ENCODE measurements at places on chromosomes 3 and 15. TPM values are rescaled to one million over a fixed set of nuclear protein-coding genes. Genes with fewer than 3 reads are reported as not detected.

DNA sequence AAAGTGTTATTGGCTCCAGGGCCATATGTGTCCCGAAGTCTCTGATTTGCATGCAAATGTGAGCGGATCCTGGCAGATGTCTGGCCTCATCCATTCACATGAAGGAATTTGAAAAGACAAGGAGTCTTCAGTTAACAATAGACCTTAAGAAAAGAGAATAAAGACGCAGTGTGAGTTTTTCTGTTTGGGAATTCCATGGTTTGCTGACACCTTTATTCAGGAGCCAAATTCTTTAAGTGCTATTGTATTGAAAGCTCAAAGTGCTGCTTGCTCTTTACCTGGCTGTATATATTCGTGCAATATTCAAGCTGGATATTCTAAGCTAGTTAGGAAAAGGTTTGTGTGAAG, 2.2 kb downstream of the LRRN1 start:
- DNase-seq: no peak

DNA sequence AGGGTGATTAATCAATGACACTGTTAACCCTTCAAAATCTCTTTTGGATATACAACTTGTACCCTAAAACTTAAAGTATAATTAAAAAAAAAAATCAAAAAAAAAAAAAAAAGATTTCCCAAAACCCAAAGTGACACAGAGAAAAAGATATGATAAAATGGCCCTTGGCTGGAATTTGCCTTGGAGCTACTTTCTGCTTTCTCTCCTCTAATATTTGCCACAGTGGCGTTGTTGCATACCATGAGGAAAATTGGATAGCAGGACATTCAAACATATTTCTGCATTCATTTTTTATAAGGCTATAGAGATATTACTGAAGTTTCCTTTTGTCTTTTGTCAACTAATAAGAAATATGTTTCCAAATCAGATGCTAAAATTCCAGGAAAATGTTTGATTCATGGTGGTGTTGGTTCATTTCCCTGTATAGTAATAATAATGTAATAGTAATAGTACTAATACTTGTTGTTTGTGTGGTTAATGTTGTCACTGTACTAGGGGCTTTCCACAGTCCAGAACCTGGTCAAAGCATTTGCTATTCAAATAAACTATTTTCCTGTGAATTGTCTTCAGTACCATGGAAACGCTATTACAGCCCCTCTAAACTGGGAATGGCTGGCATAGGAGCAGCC, 441.3 kb upstream of the THBS1 start:
- DNase-seq: no peak

Gene SHQ1
- total RNA-seq: 24.4 TPM

Gene MDFIC2
- not detected for total RNA-seq

- DNase-seq: no peak
Observed at GRCh38 chr3:78506061-78506460, 1261.7 kb downstream of the ROBO1 start.

Gene UROC1
- not detected for total RNA-seq

GRCh38 chr3:131048030-131048429, 21.4 kb downstream of the NEK11 start:
- DNase-seq: no peak

DNA sequence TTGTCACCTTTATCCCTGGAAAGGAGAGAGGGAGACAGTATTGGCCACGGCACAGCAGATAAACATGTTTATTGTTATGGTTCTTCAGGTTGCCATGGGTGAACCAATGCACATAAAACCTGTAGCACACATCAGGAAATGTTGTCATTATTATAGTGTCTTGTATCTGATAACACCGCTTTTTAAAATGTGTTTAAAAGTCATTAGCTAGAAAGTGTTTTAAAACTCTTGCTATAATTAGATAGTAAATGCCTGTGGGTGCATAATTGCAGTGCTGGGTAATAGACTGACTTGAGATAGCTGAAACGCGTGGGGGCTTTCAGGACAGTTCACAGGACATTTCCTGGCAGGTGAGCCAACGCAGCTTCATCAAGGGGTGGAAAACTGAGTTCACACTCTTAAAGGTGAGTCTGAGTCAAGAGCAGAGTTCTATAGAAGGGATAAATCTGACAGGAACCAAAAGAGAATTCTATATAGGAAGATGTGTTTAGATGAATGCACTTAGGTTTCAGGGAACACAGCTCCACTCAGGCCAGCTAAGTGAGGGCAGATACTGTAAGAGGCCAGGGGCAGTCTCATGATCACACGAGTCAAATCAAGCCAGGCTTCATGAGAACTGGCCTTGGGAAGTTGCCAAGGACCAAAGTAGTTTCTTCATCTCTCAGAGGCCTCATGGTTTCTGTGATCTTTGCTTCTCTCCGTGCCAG, 35.6 kb upstream of the PPP4R2 start:
- no peak for DNase-seq

Gene TUBGCP5
- 15.7 TPM for total RNA-seq

Gene P2RY1
- total RNA-seq: 0.14 TPM

- DNase-seq: no peak
Observed at GRCh38 chr3:127791221-127791913, 30.9 kb downstream of the MGLL start.

Gene NRG4
- not detected for total RNA-seq

Gene TTLL3
- total RNA-seq: 59.0 TPM

DNA sequence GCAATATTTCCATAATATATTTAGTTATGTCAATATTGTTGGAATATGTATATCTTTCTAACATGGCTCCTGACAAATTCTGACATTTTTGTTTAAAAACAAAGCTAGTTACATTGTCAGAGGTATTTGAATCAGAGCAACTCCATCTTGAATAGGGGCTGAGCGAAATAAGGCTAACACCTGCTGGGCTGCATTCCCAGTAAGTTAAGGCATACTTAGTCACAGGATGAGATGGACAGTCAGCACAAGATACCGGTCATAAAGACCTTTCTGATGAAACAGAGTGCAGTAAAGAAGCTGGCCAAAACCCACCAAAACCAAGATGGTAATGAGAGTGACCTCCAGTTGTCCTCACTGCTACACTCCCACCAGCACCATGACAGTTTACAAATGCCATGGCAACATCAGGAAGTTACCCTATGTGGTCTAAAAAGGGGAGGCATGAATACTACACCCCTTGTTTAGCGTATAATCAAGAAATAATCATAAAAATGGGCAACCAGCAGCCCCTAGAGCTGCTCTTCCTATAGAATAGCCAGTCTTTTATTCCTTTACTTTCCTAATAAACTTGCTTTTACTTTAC, 30.4 kb downstream of the RPL22L1 start:
- DNase-seq: no peak

Gene PRTG
- total RNA-seq: not detected

Gene DISP2
- total RNA-seq: 0.08 TPM

DNA sequence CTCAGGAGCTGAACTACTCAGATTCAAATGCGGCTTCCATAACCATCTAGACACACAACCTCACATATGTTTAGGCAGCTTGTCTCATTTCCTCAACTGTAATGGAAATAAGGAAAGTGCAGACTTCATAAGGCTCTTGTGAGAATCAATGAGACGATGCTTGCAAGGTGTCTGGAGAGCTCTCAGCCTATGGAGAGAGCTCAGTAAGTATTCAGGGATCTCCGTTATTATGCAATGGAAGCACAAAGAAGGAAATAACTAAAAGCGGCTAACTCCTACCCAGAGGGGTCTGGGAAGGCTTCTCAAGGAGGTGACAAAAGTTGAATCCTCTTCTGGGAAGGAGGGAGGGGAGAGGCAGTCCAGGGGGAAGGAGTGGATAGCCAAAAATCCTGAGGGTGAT, 50.1 kb upstream of the LIPC start:
- DNase-seq: no peak

Gene CLEC3B
- 0.59 TPM for total RNA-seq

Gene SLC12A8
- total RNA-seq: 1.1 TPM

Gene PIERCE2
- not detected for total RNA-seq

Gene CSTA
- 0.81 TPM for total RNA-seq

GRCh38 chr3:42829083-42829627, 19.9 kb downstream of the ACKR2 start:
- DNase-seq: no peak

Gene SPRED1
- total RNA-seq: 2.6 TPM

Gene AMT
- total RNA-seq: 7.9 TPM

DNA sequence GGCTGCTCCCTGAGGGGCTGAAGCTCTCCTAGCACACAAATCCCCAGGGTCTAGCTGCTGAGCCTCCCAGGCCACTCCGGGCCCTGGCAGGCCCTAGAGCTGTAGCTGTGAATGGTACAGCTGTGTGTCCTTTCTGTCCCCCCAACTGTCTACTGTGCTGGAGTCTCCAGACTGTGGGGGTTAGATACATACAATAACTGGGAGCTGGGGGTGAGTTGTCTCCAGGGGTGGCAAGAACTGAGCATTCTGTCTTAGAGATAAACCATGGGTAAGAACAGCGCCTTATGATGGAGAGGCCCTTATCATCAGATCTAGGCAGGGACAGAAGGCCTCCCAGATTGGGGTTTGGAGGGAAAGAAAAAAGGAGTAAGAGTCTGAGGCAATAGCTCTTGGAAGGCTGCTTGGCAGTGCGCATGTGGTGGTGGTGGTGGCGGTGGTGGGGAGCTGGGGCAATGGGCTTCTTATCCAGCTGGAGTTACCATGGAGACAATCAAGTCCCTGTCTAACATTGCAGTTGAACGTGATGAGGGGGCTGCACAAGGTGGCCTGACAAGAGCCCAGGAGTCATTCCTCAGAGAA, 3.6 kb downstream of the CYB561D2 start:
- DNase-seq: no peak

GRCh38 chr15:60737217-60737616, 258.3 kb upstream of the ICE2 start:
- DNase-seq: no peak

Gene PPM1M
- 66.9 TPM for total RNA-seq

GRCh38 chr15:58865425-58865880, 68.0 kb downstream of the SLTM start:
- no peak for DNase-seq

Gene ABHD5
- total RNA-seq: 6.4 TPM

- DNase-seq: no peak
Observed at GRCh38 chr15:26928051-26928450, 42.9 kb upstream of the GABRG3 start.

Gene IMPG2
- 0.73 TPM for total RNA-seq

Gene GPR62
- not detected for total RNA-seq

Gene MAP1A
- total RNA-seq: 2.0 TPM

Gene U2SURP
- total RNA-seq: 136 TPM

DNA sequence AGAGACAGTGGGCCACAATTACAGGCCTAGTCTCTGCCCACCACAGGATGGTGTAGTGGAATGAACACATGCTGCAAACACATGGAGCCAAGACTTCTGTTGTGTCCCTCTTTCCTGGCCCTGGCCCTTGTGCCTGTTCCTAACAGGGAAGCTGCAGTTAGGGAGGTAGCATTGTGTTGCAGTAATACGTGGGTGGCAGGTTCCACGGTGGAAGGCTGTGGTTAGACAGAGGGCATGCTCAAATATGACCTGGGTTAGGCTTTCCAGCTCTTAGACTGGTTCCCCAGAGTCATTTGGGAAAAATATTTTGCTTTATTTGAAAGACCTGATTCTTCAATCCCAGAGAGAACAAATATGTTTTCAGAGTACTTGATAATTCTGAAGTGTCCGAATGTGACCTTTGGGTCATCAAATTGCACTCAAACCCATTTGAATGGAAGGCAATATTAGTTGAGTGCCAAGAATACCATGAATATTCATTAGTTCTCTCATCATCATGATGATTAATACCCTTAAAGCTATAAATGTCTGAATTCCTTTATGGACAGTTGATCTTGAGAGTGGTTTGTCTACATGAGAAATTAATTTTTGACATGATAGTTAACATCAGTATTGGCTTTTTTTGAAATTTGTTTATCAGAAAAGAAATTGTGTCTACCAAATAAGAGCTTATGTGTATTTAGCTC, 28.5 kb downstream of the PLAAT1 start:
- no peak for DNase-seq

DNA sequence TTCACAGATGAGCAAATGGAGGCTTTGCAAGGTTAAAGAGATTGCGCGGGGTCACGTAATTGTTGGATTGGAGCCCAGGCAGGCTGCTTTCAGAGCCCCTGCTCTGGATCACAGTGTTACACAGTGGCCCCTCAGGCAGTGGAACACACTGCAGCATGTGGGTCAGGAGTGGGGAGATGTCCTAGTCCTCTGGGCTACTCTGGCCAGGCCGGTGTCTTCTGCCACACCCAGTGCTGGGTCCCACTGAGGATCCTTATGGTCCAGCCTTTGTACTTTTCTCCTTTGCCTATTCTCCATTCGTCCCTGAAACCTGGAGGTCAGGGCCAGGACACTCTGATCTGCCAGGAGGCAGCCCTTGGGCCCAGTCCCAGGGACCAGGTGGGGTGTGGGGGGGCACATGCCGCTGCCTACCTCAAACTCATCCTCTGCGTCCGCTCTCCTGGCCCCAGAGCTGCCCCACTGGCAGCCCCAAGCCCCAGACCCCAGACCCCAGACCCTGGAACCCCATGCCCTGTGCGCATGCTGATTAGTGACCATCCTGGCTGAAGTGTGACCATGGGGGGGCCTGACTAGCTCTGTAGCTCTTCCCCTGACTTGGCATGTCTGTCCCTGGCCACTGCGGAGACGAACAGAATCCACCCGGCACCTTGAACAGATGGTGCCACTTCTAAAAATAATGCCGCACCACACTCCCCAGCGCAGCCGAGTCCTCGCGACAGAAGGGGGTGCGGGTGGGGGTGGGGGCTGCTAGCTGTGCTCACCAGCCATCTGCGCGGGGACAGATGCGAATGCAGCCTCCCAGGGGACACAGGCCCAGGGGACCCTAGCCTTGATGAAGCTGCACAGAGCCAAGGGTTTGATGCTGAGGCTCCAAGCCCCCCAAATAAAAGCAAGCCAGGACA, 41.6 kb downstream of the ATP2B2 start:
- no peak for DNase-seq

- no peak for DNase-seq
Observed at GRCh38 chr3:46908294-46908985, 30.9 kb downstream of the PTH1R start.

DNA sequence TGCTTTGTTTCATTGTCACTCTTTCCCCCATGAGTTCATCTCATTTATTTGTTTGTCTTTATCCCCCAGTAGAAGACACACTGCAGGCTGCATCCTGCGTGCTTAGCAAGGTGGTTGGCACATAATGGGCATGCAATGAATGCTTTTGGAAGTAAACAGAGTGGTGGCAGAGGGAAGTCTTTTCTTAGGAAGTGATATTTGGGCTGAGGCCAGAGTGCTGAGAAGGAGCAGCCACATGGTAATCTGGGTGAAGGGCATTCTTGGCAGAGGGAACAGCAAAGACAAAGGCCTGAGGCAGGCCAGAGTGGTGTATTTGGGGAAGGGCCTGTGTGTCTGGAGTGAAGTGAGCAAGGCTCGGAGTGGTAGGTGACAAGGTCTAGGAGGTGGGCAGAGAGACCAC, 17.7 kb upstream of the ADAMTS7 start:
- no peak for DNase-seq

Data from naive thymus-derived CD4-positive, alpha-beta T cell (primary cell).